Activated T-helper 2 cell treated with anti-CD3 and anti-CD28 coated beads, Interferon-gamma antibody, Interleukin-2, Interleukin-4, amounts not matched to agents 10 μg/mL and 5 μg/mL and 100 μg/mL, durations not matched to agents 14 hours and 24 hours and 36 hours (primary cell): ENCODE measurements at places on chromosomes 11 and 22. TPM values are rescaled to one million over a fixed set of nuclear protein-coding genes. Genes with fewer than 3 reads are reported as not detected.

- H3K4me1 ChIP-seq, result peaks cover 5% of the 10 kb centered on the region
- no peak overlapping the region for H3K4me3 ChIP-seq
- no peaks in the 10 kb centered on the region for H3K36me3 ChIP-seq
- no peak for DNase-seq
These were observed 255.2 kb downstream of the BUD13 start for GRCh38 chr11:116517584-116517983.

DNA sequence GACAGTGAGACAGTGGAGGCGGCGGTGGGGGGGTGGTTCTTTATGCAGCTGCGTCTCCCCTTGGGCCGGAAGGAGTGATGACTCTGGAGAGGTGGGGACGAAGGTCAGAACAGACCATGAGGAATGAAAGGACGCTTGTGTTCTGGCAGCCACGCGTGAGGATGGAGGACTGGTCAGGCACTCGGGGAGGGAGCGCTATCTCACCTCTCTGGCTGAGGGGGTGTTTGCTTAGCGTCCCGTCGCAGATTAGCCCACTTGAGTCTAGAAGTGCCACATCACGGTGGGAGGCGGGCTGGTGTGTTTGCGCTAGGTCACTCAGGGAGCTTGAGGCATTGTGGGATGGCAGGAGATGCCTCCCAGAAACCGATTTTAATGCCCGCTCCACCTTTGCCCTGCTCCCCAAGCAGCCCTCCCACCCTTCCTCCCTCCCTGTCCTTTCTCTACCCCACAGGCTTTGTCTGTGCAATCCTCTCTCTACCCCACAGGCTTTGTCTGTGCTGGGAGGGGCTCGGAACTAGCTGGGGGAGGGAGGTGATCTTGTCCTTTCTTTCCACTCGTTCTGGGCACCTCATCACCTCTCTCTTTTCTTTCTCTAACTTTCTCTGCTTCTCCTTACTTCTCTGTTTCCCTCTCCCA, 97.8 kb downstream of the PKNOX2 start:
- no peaks in the 10 kb centered on the region for H3K36me3 ChIP-seq
- H3K4me3 ChIP-seq, result no peak overlapping the region
- H3K27me3 ChIP-seq, result peaks cover 24% of the 10 kb centered on the region
- H3K27ac ChIP-seq, result no peak overlapping the region

DNA sequence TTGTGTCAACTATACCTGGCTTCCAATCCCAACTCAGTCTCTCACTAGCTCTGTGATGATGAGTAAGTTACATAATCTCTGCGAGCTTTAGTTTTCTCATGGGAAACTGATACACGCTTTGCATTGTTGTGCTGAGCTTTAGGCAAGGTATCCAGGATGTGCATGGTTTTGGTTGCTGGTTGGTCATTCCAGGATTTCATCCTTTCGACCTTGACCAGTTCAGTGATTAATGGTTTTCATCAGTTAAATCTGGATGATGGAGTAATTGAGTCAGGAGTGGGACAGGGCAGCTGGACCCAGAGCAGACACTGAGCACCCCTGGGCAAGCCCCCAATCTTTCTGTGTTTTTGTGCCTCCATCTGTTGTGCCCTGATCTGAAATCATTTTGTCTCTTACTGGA, 417.3 kb upstream of the CADM1 start:
- H3K36me3 ChIP-seq, result no peaks in the 10 kb centered on the region
- no peak for DNase-seq
- no peak overlapping the region for H3K4me3 ChIP-seq

GRCh38 chr11:93608364-93608763, 53.1 kb upstream of the CEP295 start:
- H3K27ac ChIP-seq, result no peak overlapping the region
- H3K36me3 ChIP-seq, result no peaks in the 10 kb centered on the region
- no peak for DNase-seq
- no peaks in the 10 kb centered on the region for H3K4me1 ChIP-seq
- no peak overlapping the region for H3K4me3 ChIP-seq
- peaks cover 8% of the 10 kb centered on the region for H3K27me3 ChIP-seq

DNA sequence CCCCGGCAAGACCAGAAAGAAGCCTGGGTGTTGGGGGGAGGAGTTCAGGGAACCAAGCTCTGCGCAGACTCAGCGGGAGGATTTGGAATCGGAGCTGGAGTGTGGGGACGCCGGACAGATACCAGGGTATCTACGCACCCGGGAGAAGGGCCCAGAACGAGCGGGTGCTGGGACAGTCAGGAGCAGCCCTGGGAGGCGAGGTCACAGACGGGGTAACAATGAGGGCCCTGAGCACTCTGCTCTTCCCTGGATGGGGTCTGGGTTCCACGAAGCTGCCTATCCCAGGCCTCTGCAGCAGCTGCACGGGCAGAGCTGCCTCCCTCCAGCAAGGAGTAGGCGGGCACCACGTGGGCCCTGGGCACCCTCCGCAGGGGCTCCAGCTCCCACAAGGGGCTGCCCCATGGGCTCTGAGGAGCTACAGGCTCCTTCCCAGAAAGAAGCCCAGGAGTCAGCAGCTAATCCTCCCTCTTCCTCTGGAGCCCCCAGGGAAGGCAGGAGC, 197.2 kb downstream of the BRD1 start:
- H3K27me3 ChIP-seq, result no peaks in the 10 kb centered on the region
- no peaks in the 10 kb centered on the region for H3K36me3 ChIP-seq
- DNase-seq, result no peak
- no peak overlapping the region for H3K4me3 ChIP-seq

DNA sequence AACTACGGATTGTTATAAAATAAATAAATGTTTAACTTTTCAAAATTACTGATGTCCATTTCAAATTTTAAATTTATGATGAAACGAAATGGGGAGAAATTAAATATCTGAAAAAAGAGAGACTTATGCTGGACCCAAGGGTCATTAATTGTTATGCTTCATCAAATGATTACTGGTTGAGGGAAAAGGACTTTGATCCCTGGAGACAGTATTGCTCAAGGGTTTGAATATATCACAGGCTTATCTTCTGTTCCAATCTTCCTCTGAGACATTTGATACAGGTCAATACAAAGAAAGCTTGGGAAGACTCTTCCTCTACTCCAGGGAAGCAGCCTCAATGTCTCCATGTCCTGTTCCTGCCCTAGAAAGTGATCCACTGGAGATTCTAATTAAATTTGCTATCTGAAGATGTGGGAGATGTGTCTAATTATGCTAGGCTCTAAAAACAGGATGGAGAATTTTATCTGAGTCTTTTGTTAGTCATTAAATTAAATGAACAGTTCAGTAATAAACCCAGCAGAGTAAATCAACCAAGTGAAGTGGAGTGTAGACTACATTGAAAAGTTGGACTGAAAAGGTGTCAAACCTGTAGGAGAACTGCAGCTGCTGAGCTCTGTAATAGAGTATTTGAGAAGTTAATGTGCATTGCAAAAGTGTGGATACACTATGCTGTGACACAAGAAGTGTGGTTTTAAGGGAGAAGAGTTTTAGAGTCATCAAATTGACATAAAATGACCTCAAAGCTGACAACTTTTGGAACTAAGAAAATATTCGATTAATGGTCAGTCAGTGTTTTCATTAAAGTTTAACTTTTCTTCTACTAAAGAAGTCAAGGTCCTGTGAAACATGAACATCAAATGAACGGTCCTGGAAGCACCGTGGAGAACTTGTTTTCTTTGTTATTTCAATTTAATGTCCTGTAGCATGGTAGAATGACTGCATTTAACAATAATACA, 623.7 kb upstream of the CCDC90B start:
- H3K27me3 ChIP-seq, result no peaks in the 10 kb centered on the region
- H3K4me3 ChIP-seq, result no peak overlapping the region
- H3K4me1 ChIP-seq, result no peaks in the 10 kb centered on the region
- no peaks in the 10 kb centered on the region for H3K36me3 ChIP-seq
- no peak for DNase-seq

Gene E2F8
- total RNA-seq, result 24.0 TPM in 2 replicates

Gene ADORA2A
- total RNA-seq, result 20.2 and 23.8 TPM in 2 replicates

Gene PLAAT2
- not detected in 2 replicates for total RNA-seq
